ENCODE measurements at places on chromosomes 1 and 21. TPM values are rescaled to one million over a fixed set of nuclear protein-coding genes. Genes with fewer than 3 reads are reported as not detected.

DCST1 gene
- total RNA-seq, result 0.54 TPM

FCAMR gene
- total RNA-seq, result not detected

NUP210L gene
- 0.25 TPM for total RNA-seq

- DNase-seq, result no peak
- H3K4me1 ChIP-seq, result no peaks in the 10 kb centered on the region
- H3K27me3 ChIP-seq, result no peaks in the 10 kb centered on the region
- H3K27ac ChIP-seq, result no peak overlapping the region
Measured at GRCh38 chr21:46218906-46219590, 9.5 kb downstream of the LSS start.

CLCA4 gene
- not detected for total RNA-seq

- peaks cover 5% of the 10 kb centered on the region for H3K36me3 ChIP-seq
- H3K4me3 ChIP-seq, result peak within 1 kb of the TSS; percentile 78
- peak; percentile 60 for DNase-seq
- H3K27ac ChIP-seq, result peak within 1 kb of the TSS; percentile 96
Measured at GRCh38 chr1:110674337-110675059, at the start of gene KCNA3. TSS of gene KCNA3 (minus strand) at chr1:110674940. CDS start at chr1:110674809, 131 bp downstream.

GRCh38 chr1:230067419-230067870 lies 407 bp downstream of the GALNT2 start:
- peaks cover 13% of the 10 kb centered on the region for H3K4me1 ChIP-seq
- DNase-seq, result no peak
- no peaks in the 10 kb centered on the region for H3K27me3 ChIP-seq
- H3K4me3 ChIP-seq, result peak overlapping the region; percentile 76
- H3K36me3 ChIP-seq, result no peaks in the 10 kb centered on the region

- no peak for DNase-seq
- no peak overlapping the region for H3K4me3 ChIP-seq
- no peaks in the 10 kb centered on the region for H3K4me1 ChIP-seq
- H3K36me3 ChIP-seq, result peaks cover 2% of the 10 kb centered on the region
- no peaks in the 10 kb centered on the region for H3K27me3 ChIP-seq
Measured at GRCh38 chr1:19675797-19676196, 11.1 kb downstream of the HTR6 start.

NBPF4 gene
- total RNA-seq, result 0.13 TPM

SLC35F3 gene
- total RNA-seq, result 2.0 TPM

DNA sequence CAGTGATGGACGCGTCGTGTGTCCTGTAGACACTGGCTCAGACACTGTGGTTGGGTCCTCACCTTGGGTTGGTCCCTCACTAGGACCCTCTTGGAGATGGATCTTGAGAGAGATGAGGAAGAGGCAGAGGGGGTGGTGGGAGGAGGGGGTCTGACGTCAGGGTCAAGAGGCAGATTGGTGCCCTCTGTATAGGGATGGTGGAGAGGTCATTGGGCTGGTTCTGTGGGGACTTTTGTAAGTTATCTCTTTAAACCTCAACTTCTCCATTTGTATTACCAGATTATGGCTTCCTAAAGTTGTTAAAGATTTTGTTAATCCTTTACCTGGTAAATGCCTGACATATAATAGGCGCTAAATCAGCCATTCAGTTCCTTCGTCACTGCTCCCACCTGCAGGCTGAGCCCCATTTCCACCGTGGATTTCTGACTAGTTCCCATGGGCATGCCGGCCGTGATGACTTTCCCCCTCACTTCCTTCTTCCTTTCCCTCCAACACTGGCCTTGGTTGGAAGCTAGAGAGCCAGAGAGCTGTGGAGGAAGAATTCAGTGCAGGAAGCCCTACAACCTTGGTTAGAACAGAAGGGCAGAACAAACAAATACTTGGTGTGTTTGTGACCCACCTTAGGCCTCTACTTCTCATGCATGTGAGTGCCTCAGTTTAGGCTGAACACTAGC lies 8.6 kb downstream of the H6PD start:
- no peaks in the 10 kb centered on the region for H3K27me3 ChIP-seq
- H3K4me1 ChIP-seq, result peaks cover 36% of the 10 kb centered on the region
- H3K4me3 ChIP-seq, result no peak overlapping the region
- peaks cover 12% of the 10 kb centered on the region for H3K36me3 ChIP-seq
- no peak for DNase-seq
- H3K27ac ChIP-seq, result no peak overlapping the region

DNA sequence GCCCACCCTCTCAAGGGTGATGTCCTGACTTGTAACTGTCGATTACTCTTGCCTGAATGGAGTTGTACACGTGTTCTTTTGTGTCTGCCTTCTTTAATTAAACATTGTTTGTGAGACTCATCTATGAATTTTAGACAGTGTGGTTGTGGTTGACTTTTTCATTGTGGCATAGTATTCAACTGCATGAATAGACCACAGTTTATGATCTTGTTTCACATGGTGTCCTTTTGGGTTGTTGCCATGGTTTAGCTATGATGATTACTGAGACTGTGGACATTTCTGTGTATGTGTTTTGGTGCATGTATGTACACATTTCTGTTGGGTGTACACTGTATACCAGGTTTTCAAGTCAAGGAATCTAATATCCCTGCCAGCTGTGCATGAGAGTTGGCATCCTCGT lies 30.1 kb downstream of the PRMT2 start:
- H3K4me1 ChIP-seq, result no peaks in the 10 kb centered on the region
- peaks cover 21% of the 10 kb centered on the region for H3K27me3 ChIP-seq
- no peak overlapping the region for H3K4me3 ChIP-seq
- peaks cover 12% of the 10 kb centered on the region for H3K36me3 ChIP-seq
- no peak overlapping the region for H3K27ac ChIP-seq

DNA sequence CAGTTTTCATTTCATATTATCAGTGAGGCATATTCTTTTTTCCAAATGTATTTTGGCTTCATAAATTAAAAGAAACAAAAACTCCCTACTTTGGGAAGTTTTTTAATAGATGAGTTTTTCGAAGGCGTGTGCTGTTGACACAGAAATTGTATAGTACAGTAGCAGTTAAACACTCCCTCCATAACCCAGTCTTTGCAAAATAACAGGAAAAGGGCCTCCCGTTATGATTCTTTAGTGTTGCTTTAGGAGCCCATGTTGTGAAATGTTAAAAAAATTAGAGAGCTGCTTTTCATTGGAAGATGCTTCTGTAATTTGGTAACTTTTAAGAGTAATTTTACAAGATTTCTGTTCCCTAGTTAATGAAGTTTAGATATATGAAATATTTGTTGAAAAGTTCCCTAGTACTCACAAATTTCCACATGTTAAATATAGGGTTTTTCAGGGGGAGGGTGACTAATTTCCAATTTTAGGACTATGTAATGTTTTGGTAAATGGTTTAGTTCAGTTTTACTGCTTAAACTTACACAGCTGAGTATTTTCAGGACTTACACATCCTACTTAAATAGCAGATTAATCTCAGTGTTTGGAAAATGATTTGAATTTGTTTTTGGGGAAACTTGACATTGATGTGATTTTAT lies 2.0 kb downstream of the CAMSAP2 start:
- peak overlapping the region; percentile 84 for H3K4me3 ChIP-seq
- peaks cover 18% of the 10 kb centered on the region for H3K27me3 ChIP-seq
- peaks cover 14% of the 10 kb centered on the region for H3K4me1 ChIP-seq
- H3K27ac ChIP-seq, result no peak overlapping the region

DNA sequence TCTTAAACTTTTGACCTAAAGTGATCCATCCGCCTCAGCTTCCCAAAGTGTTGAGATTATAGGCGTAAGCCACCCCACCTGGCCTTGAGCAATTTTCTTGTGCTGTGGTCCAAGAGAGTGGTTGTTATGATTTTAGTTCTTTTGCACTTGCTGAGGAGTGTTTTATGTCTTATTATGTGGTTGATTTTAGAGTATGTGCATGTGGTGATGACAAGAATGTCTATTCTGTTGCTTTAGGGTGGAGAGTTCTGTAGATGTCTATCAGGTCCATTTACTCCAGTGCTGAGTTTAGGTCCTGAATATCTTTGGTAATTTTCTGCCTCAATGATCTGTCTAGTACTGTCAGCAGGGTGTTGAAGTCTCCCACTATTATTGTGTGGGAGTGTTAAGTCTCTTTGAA lies 11.2 kb upstream of the S100B start:
- H3K27me3 ChIP-seq, result no peaks in the 10 kb centered on the region
- no peak overlapping the region for H3K27ac ChIP-seq
- H3K4me1 ChIP-seq, result peaks cover 15% of the 10 kb centered on the region
- no peaks in the 10 kb centered on the region for H3K36me3 ChIP-seq
- no peak overlapping the region for H3K4me3 ChIP-seq

DNA sequence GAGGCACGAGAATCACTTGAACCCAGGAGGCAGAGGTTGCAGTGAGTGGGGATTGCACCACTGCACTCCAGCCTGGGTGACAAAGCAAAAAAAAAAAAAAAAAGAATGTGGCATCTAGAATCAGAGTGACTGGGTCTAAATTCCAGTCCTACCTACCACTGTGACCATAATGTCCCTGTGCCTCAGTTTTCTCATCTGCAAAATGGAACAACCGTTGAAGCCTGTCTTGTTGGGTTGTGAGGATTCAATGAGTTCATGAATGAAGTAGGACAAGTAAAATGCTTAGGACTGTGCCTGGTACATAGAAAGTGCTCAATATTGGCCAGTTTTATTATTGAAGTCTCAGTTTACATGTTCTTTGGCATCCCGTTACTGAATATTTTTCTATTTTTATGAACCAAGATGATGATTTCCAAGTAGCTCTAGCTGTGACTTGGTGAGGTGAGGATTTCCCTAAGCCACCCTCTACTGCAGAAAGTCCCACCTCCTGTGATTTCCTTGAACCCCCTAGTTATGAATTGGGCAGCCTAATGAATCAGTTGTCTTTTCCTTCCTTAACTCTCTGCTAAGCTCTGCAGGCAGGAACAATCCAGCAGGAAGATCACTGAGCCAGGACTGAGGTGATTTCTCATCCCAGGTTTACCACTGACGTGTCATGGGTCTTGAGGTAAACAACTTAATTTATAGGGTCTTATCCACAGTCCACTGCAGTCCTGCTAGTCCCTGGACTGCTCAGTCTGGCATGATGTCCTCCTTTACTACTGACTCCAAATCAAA lies 18.9 kb upstream of the MEAF6 start:
- peaks cover 2% of the 10 kb centered on the region for H3K36me3 ChIP-seq
- H3K4me3 ChIP-seq, result no peak overlapping the region
- H3K27me3 ChIP-seq, result no peaks in the 10 kb centered on the region
- DNase-seq, result no peak
- H3K27ac ChIP-seq, result no peak overlapping the region
- no peaks in the 10 kb centered on the region for H3K4me1 ChIP-seq

SMCP gene
- not detected for total RNA-seq

GRCh38 chr1:20361805-20362381 lies 71.2 kb downstream of the VWA5B1 start:
- H3K4me1 ChIP-seq, result peaks cover 4% of the 10 kb centered on the region
- no peak overlapping the region for H3K4me3 ChIP-seq
- no peak for DNase-seq
- H3K27ac ChIP-seq, result no peak overlapping the region
- no peaks in the 10 kb centered on the region for H3K36me3 ChIP-seq

DNA sequence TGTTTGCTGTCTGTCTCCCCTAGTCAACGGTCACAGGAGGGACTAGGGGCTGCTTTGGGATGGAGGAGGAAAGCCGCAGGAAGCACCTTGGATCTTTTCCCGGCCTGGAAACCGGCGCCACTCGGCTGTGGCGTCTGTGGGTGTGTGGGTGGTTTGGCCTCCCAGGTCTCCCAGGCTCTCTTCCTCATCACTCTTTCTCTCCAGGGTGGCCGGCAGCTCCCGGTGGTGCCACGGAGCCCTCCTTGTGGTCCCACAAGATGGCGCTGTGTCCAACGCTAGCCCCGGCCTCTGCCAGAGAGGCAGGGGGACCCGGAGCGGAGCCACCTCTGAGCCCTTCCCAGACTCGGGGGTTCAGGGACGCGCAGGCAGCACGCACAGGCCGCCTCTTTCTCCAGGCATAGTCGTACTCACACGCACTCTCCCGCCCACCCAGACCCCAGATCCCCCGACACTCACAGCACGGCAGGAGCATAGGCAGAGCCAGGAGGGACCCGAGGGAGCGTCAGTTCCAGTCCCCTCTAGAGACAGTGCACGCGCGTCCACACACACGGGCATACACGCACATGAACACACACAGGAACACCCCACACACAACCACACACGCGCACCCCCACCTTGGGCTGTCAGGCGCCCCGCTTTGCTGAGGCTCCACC lies 31.2 kb downstream of the CDCP2 start:
- H3K27me3 ChIP-seq, result no peaks in the 10 kb centered on the region
- DNase-seq, result peak; percentile 59
- H3K4me3 ChIP-seq, result no peak overlapping the region
- no peaks in the 10 kb centered on the region for H3K4me1 ChIP-seq

GRCh38 chr1:60942896-60943638 lies 139.3 kb upstream of the NFIA start:
- H3K27me3 ChIP-seq, result no peaks in the 10 kb centered on the region
- no peaks in the 10 kb centered on the region for H3K36me3 ChIP-seq
- no peak for DNase-seq
- H3K4me3 ChIP-seq, result no peak overlapping the region
- H3K4me1 ChIP-seq, result no peaks in the 10 kb centered on the region

LEPR gene
- total RNA-seq, result 1.3 TPM

DNA sequence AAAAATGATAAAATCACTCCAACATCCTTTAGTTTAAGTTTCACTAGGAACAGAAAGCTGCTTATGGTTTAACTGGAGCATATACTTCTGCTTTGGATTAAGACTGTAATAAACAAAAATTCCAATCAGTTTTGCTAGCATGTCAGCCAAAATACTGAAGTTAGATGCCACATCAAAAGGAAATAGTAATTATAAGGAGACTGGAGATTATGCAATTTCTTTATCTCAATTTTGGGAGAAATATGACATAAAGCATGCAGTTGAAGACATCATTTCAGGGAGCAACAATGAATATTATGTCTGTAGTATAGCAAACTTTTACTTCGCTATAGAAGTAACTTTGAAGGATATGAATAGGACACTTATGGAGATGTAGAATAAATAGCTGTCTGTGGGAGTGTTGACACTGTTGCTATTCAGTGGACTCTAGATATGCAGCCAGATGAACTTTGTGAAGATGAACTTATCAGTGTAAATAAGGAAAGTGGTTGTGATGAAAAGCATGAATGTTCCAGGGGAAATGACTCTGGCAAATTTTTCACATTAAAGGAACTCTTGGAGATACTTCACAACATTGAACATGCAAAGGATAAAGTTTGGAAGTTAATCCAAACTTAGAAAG lies 107.8 kb downstream of the RABGAP1L start:
- no peak overlapping the region for H3K4me3 ChIP-seq
- H3K27ac ChIP-seq, result no peak overlapping the region
- no peak for DNase-seq

DNA sequence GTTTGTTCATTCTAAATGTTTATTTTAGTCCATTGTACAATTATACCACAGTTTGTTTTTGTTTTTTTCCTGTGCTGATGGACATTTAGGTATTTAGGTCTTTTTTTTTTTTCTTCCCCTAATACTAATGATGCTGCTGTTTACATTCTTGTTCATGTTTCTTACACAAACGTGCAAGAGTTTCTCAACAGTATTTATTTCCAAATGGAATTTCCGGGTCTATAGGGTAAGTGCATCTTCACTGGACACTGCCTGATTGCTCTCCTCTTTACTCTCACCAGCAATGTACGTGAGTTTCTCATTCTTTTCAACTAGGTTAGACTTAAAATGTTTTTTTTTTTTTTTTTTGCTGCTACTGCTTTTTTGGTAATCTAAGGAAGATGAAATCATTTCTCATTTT lies 122.7 kb downstream of the PPP1R12B start:
- H3K4me1 ChIP-seq, result no peaks in the 10 kb centered on the region
- H3K27me3 ChIP-seq, result no peaks in the 10 kb centered on the region
- no peak overlapping the region for H3K4me3 ChIP-seq
- no peaks in the 10 kb centered on the region for H3K36me3 ChIP-seq
- no peak overlapping the region for H3K27ac ChIP-seq
- DNase-seq, result no peak

Measured in T-cell (primary cell).